T-helper 2 cell (primary cell): ENCODE measurements at places on chromosomes 1 and 21.

DNA sequence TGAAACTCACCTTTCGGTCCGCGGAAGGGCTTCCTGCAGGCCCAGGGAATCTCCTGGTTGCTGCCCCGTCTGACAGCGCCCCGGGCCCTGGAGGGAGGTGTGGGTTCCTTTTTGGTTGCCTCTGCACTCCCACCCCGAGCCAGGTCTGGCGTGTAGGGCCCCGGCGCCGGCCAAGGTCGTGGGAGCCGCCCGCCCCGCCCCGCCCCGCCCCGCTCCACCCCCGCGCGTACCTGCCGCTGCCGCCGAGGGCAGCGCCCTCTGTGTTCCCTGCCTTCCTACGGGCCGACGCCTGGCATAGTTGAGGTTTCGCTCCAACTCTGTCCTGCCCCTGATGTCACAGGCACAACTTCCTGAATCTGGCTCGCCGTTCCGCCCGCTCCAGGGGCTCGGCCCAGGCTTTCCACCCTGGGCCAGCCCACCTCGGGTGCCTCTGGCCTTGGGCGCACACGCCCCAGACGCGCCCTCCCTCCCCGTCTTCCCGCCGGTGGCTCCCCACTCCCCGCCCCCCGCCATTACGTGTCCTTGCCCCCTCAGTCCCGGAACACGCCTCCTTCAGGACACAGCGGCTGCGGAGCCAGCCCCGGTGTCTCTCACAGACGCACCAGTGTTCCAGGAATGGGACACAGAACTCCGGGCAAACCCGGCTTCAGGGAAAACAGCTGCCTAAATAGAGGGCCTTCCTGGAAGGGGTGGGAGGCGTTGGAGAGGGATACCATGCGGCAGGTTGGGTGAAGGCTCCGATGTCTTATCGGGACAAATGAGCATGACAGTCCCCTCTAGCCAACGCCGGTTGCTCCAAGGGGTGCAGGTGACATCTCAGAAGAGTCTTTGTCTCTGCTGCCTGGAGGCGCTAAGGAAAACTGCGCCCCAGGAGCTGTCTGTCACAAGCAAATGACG lies at the start of gene KIAA0040:
Gene KIAA0040 (minus strand): TSS at position 147 of the 897 bp plus-strand sequence. CDS start 31,763 bp downstream, outside the sequence.
- DNase-seq, result peak; percentile 38

GRCh38 chr1:51328926-51329325 lies 1.4 kb downstream of the TTC39A start:
- no peak for DNase-seq

DNA sequence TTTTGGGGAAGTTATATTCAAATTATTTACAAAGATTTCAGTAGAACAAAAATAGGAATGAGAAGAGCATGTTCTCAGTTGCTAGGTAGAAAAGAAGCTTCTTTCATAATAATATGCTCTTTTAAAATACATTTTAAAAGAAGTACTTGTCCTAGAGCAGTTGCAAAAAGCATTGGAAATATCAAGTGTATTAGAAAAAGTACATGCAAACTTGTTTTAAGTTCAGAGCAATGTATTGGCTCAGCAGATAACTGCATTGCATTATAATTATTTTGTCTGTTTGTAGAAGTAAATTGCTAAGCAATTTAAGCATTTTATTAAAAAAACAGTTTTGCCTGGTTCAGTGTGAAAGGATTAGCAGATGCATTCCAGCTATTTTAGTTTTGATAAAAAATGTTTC lies 806.4 kb downstream of the USP25 start:
- DNase-seq, result no peak

DNA sequence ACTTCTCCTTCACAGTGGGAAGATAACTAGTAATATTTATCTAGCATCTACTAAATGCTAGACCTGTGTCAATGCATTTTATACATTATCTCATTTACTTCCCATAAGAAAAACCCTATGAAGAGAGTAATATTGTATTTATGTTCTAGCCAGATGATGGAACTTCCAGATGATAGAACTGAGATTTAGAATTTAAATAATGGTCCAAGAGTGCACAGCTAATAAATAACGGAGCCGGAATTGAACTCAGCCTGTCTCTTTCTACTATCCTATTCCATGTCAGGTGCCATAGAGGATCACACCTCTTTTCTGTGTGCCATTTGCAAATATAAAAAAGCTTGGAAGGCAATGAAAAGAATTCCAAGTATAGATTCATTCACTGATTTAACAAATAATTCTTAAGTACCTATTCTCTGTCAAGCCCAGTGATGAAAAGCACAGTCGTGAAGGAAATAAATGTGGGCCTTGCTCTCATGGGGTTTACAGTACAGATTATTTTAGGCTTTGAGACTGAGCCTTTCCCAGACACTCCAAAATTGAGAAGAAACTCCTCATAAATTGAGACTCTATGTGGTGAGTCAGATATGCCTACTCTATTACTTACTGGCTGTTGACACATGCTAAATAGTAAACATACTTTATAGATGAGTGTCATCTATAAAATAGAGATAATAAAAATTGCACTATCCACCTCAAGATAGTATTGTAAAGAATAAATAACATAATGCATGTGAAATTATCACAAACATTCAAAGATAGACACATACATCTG lies 378.0 kb upstream of the PRMT6 start:
- DNase-seq, result no peak

DNA sequence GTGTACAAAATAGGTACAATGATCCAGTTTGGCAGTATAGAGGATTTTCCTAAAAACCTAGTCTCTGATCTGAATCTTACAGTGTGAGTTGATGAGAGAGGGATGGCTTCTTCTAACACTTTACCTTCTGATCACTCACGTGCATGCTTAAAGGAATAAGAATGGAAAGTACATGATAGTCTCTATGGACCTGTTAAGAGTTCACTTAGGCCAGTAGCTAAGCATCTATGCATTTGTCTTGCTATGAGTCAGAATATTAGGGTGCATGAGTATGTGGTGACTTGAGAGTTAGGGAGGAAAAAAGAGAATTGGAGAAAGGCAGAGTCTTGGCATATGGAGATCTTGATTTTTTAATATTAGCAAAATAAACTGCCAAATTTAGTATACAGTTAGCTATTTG lies 206.3 kb downstream of the COL11A1 start:
- DNase-seq, result no peak

DNA sequence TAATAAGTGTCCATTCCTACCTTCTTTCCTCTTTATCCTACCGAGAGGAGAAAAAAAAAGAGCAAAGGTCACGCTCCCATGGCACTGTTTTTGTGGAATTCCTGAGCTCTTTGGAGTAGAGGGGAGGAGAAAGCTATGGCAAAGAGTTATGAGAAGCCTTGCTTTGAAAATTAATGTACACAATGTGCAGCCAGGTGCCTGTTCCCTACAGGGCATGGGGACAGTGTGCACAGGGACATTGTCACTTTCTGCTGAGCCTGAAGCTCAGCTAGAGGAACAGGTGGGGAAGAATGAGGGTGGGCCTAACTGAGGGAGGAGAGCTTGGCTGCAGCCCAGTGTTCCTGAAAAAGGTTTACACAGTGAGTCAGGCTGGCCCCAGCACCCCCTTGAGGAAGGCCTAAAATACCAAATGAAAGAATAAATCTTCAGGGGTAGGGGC lies 66.1 kb downstream of the PLXNA2 start:
- DNase-seq, result no peak

DNA sequence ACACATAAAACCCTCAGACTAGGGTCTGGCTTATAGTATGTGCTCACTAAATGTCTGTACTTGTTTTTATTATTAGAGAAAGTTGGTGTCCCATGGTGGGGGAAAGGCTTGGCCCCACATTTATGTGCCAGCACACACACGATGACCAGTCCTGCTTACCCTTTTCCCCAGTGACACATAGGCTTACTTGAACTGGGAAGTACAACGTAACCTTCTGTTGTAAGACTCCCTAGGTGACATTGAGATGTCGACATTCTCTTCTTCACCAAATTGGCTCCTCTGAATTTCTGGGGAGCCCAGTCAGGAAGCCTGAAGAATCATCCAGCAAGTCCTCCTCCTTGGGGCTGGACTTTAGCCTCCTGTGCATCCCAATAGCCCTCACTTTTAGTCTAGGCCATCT lies 1.7 kb upstream of the MECR start:
- no peak for DNase-seq

DNA sequence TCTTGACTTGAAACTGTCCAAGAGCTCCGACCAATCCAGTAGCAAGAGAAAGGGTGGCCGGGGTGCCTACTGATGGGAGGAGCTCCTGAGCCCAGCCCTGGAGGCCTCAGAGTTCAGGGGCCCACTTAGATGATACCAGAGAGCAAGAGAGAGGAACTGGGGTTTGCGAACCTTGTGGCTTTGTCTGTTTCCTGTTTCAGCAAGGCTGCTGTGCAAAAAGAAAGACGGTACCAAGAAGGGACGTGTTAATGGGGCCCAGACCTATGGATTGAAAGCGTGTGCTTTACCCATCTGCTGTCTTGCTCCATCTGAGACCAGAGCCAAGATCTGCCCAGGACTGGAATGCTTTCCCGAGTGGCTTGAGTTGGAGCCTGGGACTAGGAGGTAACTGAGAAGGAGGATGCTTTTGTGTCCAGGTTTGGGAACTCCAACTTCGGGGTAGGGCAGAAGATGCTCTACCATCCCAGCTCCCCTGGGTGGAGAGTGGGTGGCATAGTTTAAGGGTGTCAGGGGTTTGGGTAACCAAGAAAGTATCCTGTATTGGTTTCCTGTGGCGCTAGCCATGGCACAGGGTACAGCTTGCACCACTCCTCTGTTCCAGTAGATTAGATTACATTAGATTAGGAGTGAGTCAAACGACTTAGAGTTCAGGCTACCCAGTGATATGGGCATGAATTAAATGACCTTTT lies at the start of gene TRAF3IP3:
Gene TRAF3IP3 (plus strand): TSS at position 128 of the 689 bp plus-strand sequence. CDS start 3,987 bp downstream, outside the sequence.
- DNase-seq, result peak; percentile 55

DNA sequence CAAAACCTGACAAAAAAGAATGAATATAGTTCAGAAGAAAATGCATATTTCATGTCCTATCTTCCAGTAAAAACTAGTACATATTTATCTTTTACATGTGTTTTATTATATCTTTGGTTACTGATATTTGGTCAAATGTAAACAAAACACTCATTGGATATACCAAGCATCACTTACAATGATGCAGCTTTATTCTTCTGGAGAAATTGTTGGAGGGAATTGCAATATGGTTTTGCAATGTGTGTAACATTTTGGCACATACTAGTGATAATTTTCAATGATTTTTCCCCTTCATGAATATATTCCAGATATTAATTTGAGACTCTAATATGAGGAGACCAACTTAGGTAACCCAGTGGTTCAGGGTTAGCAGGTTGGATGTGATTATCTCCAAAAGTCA lies 146.1 kb downstream of the ZC3H11B start:
- DNase-seq, result no peak

DNA sequence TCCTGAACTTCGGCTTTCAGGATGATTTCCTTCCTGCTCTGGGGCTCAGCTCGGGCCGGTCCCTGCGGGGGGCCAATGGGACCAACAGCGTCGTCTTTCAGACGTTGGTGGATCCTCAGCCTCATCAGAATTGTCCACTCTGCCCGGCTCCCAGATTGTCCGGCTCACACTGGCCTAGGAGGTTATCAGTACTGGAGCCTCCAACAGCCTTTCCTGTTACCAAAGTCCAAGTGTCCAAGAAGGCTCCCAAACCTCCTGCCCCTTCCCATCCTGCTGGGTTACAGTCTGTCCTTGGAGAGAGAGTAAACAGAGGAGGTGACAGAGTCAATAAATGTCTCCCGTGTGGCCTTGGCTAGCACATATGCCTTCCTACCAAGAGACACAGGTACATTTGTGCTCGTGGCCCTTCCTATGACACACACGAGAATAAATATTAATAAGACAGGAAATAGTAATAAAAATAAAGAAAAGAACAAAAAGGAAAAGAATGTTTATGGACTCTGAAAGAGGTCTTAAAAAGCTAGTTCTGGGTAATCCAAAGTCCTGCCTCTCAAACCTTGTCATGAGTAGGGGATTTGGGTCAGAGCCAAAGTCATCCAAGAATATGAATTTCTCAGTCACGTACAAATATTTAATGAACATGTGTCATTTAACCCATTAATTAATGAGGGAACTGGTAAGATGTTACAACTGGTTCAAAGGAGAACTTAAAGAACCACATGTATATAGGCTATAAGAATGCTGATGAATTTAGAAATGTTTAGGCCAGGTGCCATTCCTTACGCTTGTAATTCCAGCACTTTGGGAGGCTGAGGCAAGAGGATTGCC lies 80.8 kb upstream of the SLC2A1 start:
- DNase-seq, result no peak

DNA sequence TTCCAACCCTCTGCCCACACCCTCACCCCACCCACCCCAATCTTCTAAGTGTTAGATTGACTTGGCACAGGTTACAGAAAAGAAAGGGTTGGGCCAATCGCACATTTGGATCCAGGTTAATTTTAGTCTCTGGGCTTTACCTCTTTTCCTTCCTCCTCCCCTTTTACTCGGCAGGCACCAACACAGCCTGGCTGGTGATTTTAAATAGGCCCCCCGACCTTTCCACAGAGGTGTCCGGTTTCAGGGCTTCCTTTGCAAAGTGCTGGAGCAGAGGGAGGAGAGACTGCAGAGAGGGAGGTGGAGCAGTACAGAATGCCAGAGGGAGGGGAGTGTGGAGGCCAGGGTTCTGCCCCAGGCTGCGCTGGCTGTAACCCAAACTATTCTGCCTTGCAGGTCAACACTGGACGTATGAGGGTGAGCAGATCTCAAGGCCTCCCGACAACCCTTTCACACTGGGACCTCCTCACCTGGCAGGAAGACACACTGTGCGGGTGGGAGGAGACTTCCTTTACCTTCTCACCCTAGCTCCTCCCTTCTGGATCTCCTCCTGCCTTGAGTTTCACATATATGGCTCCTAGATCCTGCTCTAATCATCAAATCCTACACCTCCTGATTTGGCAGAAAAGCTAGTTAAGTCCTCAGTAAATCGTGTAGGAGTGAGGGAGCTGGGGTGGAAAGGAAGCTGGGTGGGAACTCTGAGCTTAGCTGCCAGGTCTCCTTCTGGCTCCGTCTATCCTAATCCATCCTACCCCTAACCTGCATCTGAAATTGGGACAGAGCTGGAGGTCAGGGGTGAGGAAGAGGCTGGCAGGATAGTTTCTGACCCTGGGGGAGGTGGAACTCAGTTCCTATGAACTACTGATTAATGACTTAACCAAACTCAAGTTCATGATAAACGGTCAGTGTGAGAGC lies 2.4 kb downstream of the CA14 start:
- no peak for DNase-seq

DNA sequence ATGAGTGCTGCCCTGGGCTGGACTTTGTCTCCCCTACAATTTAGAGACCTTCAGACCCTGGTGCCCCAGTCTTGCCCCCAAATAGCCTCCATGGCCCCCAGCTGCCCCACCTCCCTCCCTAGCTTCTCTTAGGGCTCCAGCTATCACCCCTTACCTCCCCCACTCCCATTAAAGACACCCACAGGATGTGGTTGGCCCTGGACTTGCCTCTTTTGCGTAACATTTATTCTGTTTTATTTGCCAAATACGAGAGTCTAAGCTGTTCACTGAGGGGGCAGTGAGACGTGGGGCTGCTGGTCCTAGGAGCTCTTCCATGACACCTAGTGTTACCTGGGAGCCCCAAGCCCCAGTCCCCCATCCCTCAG lies 4.5 kb downstream of the ZC3H12A start:
- no peak for DNase-seq

DNA sequence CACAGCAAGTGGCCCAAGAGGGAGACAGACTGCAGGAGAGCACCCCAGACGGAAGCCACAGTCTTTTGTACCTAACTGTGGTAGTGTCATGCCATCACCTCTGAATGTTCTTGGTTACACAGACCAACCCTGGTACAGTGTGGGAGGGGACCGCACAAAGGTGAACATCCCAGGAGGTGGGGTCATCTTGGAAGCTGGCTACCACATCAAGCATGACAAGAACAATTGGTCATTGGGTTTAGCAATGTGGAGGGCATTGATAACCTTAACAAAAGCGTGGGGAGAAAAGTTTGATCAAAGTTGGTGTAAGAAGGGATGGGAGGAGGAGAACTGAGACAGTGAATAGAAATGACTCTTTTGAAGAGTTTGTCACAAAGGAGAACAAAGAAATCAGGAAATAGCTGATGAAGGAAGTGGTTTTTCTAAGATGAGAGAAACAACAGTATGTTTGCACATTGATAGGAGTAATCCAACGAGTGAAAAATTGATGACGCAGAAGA lies 87.1 kb upstream of the CACNA1E start:
- DNase-seq, result no peak
